RCC 7860 (cell line): ENCODE measurements at places on chromosomes 16 and 17.
A peak's percentile ranks its signal among the peaks of the same experiment; 100 is the strongest.

GRCh38 chr17:50841277-50841948 lies 6.0 kb downstream of the WFIKKN2 start:
- DNase-seq, result no peak

DNA sequence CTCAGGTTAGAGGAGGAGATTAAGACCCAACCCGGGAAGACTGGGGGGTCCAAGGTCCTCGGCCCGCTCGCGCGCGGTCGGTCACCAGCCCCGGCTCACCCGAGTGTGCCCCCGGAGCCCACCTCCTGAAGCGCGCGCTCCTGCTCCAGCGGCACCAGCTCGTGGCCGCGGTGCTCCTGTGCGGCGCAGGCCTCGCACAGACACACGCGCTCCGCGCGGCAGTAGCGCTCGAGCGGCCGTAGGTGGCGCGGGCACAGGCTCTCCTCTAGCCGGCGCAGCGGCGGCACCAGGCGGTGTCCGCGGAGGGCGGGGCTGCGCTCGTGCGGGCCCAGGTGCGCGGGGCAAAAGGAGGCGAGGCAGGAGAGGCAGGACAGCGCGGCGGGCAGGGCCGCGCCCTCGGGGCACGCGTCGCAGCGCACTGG lies 618 bp downstream of the TRIM47 start:
- DNase-seq, result peak; percentile 52

GRCh38 chr17:27293359-27293897 lies 486 bp upstream of the WSB1 start:
- DNase-seq, result no peak

- DNase-seq, result no peak
Observed at GRCh38 chr16:66622863-66623262, 18.4 kb downstream of the CMTM3 start.

GRCh38 chr16:2979669-2980226 lies 498 bp downstream of the PKMYT1 start:
- DNase-seq, result no peak

- no peak for DNase-seq
Observed at GRCh38 chr17:48528153-48528935, 2.5 kb downstream of the HOXB1 start.

DNA sequence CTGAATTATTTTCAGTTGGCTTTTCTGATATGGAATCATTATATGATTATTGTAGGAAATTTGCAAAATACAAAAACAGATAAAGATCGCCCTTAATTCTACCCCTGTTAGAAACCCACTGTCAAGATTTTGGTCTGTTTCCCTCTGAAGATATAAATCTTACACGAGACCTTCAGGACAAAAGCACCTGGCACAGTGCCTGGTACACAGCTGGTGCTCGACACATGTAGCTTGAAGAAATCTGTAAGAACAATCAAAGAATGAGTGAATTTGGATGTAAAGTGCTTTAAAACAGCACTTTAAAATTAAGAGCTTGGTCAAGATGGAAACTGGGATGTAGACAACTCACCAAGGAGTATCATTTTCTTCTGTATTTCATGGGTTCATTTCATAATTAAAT lies 181.1 kb downstream of the C16orf78 start:
- no peak for DNase-seq

- DNase-seq, result peak; percentile 45
Observed at GRCh38 chr16:51407921-51408320, 256.9 kb upstream of the SALL1 start.

GRCh38 chr16:59170099-59170712 lies 436.1 kb upstream of the GOT2 start:
- no peak for DNase-seq

DNA sequence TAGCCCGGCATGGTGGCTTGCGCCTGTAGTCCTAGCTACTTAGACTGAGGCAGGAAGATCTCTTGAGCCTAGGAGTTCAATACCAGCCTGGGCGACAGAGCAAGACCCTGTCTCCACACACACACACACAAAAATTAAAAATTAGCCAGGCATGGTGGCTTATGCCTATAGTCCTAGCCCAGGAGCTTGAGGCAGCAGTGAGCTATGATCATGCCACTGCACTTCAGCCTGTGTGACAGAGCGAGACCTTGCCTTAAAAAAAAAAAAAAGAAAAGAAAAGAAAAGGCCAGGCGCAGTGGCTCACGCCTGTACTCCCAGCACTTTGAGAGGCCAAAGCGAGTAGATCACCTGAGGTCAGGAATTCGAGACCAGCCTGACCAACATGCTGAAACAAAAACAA lies 23.9 kb downstream of the C17orf75 start:
- no peak for DNase-seq

- no peak for DNase-seq
Observed at GRCh38 chr16:76483307-76483909, 206.2 kb downstream of the CNTNAP4 start.

DNA sequence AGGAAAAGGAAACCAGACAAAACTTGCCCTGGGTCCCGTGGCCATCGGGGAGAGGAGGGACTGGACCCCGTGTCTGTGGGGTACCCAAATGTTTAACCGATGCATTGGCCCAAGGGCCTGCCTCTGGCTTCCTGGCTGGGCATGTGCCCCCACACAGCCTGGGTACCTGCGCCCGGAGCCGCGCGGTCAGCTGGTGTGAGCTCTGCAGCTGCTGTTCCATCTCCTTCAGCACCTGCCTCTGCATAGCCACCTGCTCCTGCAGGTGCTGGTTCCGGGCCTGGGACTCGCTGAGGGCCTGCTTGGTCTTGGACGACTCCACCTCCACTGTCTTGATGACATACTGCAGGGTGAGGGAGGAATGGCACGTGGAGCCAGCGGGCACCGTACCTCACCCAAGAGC lies 31.9 kb downstream of the KIFC3 start:
- DNase-seq, result no peak

- no peak for DNase-seq
Observed at GRCh38 chr16:68219725-68220351, 16.1 kb downstream of the ESRP2 start.

DNA sequence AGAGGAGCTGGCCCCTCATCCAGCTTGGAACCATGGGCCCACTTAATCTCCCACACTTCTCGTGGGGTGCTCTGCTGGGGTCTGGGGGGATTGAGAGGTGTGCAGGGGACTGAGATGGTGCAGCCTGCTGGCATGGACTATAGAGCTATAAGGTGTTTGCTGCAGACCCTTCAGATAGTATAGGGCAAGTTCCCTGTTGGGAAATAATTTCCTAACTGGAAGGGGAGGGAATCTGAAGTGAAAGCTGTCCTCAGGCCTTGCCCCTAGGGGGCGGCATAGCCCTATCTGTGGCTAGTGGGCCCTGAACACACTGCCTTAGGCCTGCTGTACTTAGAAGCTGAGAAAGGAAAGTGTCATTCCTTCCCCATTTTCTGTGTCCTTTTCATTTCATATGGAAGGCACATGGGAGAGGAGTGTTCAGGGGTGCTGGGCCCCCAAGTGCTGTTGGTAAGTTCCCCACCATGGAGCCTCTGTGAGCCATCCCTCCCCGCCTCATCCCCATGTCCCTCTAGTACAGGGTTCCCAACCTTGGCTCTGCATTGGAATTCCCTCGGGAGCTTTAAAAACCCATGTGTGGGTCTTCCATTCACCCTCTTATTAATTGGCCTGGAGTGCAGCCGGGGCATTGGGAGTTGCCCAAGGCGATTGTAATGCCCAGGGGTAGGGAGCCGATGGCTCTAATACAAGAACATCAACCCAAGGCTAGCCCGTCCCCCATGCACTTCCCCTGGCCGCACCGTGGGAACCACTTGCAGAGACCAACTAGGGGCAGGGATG lies 19.7 kb downstream of the GOSR2 start:
- DNase-seq, result peak; percentile 56

GRCh38 chr16:53821487-53821886 lies 117.5 kb downstream of the FTO start:
- peak; percentile 79 for DNase-seq

DNA sequence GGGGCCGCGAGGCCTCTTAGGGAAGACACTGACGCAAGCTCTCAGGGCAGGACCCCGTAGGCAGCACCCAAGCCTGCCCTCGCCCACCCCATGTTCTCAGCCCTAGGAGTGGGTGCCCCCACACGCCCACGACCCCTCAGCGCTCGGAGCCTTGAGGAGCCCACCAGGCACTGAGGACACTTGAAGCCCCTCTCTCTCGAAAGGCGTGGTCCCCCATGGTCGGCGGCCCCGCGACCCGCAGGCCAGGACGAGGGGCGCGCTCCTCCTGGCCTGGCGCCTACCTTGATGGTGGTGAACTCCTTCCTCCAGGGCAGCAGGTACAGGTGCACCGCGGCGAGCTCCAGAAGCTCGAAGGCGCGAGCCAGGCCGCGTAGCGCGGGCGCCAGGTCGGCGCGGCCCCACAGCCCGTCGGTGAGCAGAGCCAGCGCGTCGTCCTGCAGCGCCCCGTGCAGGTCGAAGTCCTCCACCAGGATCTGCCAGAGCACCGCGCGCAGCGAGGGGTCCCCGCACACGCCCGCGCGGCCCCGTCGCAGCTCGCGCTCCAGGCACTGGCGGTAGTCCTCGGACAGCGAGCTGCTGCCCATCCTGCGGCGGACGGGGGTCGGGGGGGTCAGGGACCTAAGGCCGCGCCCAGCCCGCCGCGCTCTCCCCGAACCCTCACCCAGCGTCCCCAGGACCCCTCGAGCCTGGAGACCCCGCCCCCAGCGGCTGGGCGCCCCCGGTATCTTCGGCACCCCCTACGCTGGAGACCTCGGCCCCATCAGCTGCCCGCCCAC lies 668 bp downstream of the SPATA2L start:
- DNase-seq, result peak; percentile 31

- DNase-seq, result no peak
Observed at GRCh38 chr16:54475019-54475601, 188.5 kb upstream of the IRX3 start.

DNA sequence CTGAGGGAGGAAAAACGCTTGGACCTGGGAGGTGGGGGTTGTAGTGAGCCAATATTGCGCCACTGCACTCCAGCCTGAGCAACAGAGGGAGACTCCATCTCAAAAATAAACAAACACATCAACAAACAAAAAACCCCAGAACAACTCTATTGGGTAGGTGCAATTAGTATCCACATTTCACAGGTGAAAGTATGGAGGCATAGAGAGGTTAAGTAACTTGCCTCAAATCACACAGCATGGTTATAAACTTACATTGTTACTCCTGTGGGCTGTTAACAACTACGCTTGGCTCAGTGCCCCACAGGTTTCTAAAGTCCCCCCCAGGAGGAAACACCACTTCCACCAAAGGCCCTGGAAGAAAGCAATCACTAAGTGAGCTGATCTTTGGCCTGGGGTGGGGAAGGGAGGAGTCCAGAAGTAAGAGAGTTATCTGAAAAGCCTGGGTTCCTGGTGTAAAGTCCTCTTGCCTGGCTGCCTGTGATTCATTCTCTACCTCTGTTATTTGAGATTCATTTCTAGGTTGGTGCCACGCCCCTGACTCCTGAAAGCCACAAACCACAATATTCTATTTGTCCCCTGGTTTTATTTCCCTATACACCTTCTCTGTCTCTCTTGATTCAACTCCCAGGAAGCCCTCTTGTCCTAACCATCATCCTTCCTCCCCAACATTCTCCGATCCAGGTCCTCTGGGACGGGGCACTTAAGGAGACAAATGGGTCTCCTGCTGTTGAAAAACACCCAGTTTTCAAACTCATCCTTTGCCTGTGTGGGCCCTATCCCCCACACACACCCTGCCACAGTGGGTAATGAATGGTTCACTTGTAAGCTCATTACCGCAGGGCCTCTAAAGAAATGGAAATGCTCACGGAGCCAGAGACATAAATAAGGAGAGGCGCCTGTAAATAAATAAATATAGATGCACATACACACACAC lies 195.4 kb downstream of the XYLT1 start:
- no peak for DNase-seq

GRCh38 chr16:82625066-82625968 lies 1.5 kb upstream of the CDH13 start:
- peak; percentile 56 for DNase-seq

- DNase-seq, result no peak
Observed at GRCh38 chr17:42414704-42415409, 8.2 kb downstream of the CAVIN1 start.

DNA sequence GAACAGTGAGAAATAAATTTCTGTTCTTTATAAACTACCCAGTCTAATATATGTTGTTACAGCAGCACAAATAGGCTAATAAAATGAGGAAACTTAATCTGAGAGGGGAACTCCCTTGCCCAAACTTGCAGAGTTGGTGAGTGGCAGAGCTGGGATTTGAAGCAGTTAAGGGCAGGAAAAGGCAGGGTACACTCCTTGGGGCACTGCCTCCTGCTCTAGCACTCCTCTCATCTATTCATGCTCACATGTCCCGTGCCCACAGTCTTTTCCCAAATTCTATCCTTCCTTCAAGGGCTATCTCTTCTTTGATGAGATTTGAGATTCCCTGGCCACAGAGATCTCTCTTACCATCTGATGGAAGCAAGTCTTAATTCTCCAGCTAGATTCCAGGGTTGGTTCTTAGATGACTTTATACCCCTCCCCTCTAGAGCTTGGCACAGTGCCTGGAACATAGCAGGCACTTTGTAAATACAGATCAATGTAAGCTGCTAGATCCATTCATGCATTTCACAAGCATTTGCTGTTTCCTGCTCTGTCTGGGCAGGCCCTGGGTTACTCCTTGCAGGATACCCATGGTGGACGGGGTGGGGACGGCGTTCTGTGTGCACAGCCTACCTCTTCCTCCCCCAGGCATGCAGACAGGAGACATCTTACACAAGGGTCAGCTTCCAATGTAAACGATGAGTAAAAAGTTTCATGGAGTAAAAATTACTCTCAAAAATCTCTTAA lies 39.2 kb upstream of the ABCC12 start:
- no peak for DNase-seq

DNA sequence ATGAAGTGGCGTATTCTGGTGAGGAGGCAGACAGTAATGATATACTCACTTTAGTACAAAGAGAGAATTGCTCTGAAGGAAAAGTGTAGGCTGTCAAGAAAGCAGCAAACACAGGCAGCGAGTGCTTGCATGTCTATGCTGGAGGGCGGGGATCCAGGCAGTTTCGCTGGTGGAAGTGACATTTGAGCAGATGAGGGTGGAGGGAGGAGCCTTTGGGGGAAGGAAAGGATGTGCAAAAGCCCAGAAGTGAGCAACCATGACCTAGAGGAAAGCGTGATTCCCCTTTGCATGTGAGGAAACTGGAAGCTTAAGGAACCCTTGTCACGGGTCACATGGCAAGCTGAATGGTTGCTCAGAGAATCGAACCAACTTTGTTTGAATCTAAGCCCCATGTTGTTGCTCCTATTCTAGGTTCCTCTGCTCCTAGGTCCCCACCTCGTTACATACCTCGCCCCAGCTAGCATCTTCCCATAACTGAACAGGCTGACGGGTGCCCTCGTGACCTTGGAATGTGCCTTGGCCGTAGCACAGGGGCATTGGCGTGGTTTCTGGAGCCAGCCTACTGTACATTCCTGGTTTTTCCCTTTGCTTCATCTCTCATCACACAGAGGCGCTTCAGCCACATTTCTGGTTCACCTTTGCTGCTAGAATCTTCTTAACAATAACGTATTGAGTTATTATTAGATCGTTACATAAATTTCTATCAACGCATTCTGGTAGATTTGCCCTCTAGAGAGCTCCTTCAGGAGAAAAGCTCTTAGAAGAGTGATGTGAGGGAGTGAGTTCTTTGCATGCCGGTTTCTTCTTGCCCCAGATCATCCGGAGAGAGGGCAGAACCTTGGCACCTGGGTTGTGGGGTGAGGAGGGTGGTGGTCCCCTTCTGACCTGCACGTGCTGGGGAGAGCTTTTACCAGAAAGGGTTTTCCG lies 191.8 kb downstream of the SNX29 start:
- DNase-seq, result no peak
